ENCODE measurements at places on chromosomes 7 and 10.

DNA sequence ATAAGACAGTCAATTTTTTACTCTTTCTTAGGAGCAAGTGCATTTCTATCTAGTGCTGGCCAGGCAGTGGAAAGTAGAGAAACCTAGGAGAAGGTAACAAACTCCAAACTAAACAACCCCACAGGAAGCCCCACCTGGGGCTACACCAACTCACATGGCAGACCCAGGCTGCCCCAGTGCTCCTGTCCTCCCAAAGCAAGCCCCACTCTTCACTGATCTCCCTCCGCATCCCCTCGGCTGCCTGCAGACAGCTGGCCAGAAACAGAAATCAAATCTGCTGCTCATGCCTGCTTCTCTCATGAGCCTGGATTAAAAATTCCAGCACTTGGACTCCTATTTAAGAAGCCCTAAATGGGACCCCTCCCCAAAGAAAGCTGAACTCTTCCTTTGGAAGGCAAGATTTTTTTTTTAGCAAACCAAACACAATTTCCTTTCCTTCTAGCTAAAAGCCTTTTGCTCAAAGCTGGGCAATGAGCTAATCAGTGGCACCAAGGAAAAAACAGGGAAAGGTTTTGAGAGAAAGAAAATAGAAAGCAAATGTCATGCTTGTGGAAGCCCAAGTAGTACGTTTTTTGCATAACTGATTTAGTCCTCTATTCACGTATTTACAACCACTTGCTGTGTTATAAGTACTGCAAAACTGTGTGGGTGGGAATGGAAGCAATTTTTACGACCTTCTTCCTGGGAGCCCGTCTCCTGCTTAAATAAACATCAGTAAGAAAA lies 10.8 kb downstream of the PDE1C start:
- DNase-seq = no peak

DNA sequence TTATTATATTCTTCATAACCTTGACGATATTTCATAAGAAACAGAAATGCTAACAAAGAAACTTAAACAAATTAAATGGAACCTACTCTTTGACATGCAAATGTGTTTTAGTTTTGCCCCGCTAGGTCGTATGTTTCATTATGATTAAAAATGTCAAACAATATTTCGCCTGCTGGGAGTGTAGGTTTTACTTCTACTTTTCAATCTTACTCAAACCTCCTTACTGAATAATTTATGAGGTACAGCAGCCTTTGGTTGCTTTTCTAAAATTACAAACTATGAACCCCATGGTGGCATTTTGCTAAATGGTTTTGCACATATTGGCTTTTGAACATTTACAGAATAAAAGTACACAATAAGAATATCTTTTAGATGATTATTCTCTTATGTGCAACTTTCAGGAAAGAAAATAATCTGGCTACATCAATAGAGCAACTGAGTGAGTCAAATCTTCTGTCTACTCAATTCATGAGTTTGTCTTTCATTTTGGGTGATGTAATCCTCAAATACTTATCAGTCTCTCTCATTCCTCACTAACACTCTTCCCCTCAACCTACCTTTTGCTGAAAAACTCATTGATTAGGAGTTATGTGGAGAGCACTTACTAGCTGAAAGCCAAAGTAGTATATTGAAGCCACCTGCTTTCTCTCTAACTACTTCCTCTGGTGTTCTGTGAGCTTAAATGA lies 1226.4 kb downstream of the XPNPEP1 start:
- no peak for DNase-seq

DNA sequence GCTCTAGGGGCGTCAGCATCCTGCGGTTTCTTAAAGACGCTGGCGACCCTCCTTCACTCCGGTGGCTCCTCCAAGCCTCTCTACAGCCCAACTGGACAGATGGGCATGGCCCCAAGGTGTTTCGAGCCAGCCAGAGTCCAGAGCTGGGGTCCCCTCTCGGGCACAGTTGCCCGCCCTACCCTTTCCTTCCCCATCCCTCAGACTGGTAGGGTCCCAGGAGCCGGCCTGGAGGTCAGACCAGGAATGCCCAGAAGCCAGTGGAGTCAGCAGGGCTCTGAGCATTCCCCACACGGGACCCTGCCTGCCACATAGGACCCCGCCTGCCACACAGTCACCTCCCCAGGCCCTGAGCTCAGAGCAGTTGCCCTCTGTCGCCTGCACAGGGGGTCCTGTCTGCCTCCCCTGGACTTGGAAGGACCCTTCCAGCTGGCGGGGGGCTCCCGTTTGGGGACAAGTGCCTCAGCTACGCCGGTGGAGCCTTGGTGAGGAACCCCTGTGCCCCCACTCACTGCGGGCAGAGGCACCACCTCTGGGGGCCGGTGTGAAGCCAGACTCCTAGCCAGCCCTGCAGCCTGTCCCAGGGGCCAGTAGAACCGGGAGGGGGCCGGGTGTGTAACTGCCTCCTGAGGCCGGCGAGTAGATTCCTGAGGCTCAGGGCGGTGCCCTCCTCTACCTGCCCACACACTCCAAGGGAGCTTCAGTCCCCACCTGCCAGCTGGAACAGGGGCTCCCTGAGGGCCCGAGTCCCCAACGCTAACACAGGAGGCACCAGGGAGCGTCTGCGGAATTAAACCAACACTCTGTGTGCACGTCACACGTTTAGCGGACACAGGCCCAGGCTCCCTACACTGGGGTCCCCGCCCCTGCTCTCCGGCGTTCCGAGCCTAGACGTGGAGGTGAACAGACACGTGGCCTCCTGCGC lies 19.4 kb upstream of the PDGFA start:
- DNase-seq = no peak

- DNase-seq = no peak
Observed at GRCh38 chr10:15562578-15562977, 157.1 kb downstream of the ITGA8 start.

GRCh38 chr10:69382382-69383117 lies 34.2 kb downstream of the TACR2 start:
- DNase-seq = no peak

GRCh38 chr7:99121496-99122021 lies 22.3 kb downstream of the SMURF1 start:
- peak; percentile 41 for DNase-seq

DNA sequence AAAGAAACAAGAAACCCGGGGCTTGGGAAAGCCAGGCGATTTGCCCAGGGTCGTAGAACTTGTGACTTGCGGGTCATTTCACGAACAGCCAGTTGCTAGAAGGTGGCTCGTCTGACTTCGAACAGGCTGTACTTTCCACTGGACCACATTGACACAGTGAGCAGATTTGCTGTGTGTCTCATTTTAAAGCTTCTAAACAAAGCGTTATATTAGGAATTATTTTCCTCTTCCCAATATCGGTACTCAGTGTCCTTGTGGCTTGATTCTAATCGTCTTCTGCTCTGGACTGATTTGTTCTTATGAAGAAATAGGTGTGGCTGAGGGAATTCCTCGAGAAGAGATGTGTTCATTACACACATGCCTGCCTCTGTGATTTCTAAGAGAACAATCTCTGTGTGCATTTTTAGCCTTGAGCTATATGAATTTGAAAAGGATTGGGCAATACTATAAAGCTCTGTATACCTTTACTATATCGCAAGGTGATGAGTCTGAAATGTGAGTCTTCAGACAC lies 150.0 kb upstream of the PRR15 start:
- DNase-seq = no peak

- DNase-seq = no peak
Observed at GRCh38 chr10:31083765-31084184, 52.1 kb upstream of the ZNF438 start.

DNA sequence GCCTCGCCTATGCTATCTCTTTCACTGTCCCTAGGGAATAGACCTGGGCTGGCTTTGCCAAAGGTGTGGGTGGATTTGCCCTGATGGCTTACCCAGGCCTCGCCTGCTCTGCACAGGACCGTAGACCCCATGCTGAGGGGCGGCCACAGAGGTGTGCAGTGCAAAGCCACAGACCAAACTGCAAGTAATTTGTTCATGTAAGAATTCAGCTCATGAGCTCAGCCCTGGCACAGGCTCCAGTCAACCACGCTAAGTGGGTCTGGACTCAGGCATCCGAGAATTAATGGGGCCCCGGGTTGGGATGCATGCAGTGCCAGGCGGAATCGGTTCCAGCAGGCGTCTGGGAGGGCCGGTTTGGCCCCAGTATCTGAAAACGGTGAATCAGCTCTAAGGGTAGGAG lies 445.2 kb downstream of the DNAJB6 start:
- DNase-seq = no peak

GRCh38 chr10:132602614-132603013 lies 65.0 kb downstream of the INPP5A start:
- DNase-seq = no peak
